ENCODE measurements at places on chromosomes 3 and 15.

DNA sequence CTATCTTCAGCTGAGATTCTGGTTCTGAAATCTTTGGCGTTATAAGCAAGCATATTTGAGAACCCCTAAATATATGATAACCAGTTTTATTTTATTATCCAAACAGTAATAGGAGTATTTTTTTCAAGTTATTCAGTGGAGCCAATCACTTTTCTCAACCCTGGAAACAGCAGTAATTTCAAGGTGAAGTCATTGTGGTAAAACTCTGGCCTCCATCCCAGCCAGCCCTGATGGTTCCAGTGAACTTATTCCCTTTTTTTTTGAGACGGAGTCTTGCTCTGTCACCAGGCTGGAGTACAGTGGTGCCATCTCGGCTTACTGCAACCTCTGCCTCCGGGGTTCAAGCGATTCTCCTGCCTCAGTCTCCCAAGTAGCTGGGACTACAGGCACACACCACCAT is 545.4 kb upstream of the IL12A start:
- DNase-seq = no peak

DNA sequence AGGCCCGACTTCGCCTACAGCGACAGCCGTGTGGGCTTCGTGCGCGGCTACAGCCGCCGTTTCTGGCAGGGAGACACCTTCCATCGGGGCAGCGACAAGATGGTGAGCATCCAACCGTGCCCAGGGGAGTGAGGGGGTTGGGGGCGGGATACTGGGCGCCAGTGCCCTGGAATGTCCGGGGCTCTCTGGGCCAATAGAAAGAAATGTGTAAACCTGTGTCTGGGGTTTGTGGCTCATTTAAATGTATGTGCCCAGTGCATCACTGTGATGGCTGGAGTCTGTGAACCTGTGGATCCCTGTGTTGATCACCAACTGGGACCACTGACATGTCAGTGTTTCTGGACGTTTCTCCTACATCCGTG is 423 bp downstream of the CHAC1 start:
- DNase-seq = no peak

GRCh38 chr3:37259291-37259690 is 84.9 kb upstream of the LRRFIP2 start:
- no peak for DNase-seq

GRCh38 chr3:159721324-159721723 is 267.3 kb upstream of the IL12A start:
- DNase-seq = no peak

GRCh38 chr3:16456784-16457415 is 56.6 kb downstream of the RFTN1 start:
- DNase-seq = no peak

DNA sequence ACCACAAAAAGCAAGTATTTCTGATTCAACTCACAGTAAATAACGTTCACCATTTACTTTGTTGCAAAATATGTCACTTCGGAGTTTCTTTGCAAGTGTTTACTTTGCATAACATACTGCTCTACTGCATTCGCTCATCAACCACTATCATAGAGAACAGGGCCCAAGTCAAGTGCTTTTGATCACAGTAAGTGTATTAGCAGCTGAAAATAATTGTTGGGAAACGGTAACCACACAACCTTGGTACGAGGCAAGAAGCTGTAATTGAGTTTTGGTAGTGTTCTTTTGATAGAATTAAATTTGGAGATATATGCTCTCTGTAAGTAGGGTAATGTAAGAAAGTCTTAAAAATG is 80.1 kb downstream of the SATB1 start:
- DNase-seq = no peak

GRCh38 chr15:100463515-100463914 is 65.2 kb downstream of the CERS3 start:
- no peak for DNase-seq

DNA sequence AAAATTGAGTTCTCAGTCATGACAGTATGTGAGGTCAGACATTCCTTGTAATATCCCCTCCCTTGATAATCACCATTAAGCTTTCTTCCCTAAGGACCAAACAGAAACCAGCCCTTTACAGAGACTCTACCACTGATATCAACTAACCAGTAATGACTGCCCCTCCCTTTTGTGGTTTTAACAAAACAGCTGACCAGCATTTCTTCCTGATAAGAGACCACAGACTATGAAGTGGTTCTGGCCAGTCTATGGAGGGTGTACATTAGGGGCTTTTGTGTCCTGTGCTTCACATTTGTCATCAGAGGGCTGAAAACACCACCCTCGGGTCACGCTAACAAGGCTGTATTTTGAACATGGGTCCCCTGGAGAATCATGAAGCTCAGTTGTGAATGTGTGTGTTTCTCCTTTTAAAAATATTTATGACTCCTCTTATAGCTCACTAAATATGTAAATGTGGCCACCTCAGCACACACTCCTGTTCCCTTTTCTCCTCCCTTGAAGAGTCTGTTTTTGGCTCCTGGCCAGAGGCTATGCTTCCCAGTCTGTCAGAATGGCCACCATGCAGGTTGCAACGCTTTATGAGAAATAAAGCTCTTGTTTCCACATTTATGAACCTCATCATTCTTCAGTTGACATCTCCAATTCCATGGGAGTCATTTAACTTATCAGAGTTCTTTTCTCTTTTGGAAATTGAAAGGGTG is 239.3 kb downstream of the CPNE4 start:
- peak; percentile 61 for DNase-seq

GRCh38 chr15:88258093-88258641 is 1.6 kb upstream of the NTRK3 start:
- DNase-seq = peak; percentile 38

GRCh38 chr3:126292318-126293070 is 64.7 kb downstream of the KLF15 start:
- DNase-seq = peak; percentile 64

- no peak for DNase-seq
Measured at GRCh38 chr3:71579326-71579934, 4.1 kb downstream of the FOXP1 start.

DNA sequence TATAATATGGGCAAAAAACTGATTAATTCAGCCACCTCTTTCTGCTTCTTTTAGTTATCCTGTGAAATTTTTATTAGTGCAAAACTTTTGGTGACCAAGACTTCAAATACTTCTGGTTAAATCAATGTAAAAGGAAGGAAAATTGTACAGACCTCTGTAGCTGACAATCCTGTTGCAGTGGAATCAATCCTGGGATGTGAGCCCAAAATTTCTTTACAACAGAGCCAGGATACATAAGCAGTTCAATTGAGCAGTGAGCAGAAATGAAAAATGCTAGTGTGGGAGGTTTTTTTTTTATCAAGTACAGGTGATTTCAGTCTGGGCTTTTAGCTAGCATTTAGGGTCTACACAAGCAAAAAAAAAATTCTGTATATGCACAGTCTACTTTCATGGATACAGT is 398.0 kb downstream of the OTOL1 start:
- DNase-seq = no peak

DNA sequence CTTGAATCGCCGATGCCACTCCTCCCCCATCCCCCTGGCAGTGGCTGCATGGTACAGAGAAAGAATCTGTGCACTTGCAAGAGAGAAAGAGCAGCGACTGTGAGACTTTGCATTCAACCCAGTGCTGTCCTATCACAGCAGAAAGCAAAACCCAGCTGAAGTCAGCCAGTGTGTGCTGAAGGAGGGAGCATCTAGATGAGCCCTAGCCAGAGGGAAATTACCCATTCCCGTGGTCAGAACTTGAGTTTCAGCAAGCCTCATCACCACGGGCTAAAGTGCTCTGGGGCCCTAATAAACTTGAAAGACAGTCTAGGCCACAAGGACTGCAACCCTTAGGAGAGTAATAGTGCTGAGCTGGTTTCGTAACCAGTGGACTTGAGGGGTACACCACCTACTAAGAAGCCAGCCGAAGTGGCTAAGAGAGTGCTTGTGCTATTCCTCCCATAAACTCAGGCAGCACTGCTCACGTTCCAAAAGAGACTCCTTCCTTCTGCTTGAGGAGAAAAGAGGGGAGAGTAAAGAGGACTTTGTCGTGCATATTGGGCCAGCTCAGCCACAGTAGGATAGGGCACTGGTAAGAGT is 15.2 kb upstream of the PIK3R4 start:
- DNase-seq = no peak

All from A673 (cell line).